ENCODE measurements at places on chromosomes 4 and X.

DNA sequence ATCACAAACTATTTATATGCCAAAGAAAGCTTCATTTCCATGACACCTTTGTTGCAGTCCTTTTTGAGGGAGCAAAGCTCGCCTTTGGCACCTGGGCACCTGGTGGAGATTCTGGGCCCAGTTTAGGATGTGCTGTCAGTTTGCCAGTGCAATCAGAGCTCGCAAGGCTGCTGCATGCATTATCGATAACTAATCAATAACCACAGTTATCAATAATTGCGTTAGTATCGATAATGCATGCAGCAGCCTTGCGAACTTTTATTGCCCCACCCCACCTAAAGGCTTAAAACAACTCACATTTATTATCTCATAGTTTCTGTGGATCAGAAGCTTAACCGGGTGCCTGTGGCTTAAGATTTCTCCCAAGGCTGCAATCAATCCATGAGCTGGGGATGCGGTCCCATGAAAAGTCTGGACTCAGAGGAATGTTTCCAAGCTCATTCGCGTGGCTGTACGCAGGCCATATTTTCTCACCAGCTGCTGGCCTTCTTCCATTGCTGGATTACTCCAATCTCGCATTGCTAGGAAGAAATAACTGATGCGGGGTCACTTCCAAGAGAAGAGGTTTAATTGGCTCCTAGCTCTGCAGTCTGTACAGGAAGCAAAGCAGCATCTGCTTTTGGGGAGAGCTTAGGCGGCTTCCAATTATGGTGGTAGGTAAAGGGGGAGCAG lies 6.2 kb upstream of the AFAP1 start:
- no peak for DNase-seq

DNA sequence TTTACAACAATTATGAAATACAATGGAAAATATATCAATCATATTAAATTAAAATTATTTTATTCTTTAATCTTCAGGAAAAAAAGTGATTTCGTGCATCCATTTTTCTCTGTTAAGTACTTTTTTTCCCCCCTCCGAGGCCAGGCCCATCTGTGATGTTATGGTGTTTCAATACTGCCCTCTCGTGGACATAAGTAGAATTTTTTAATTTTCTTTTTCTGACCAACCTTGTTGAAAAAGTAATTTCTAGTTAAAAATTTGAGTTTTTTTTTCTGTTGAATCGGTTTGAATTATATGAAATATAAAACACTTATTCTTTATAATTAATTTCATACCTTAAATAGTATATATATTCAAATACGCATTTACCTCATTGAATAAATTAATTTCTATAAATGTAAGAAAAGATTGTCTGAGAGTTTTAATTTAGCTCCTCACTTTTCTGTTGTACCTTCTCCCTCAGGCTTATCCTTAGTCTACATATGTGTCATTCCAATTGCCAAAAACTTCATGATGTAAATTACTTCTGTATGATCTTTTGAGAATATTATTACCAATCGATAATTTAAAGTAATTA lies 175.8 kb upstream of the TECRL start:
- peak; percentile 21 for DNase-seq

GRCh38 chr4:3715061-3715854 lies 50.9 kb upstream of the ADRA2C start:
- DNase-seq: no peak

GRCh38 chr4:87391576-87392054 lies 627 bp upstream of the HSD17B11 start:
- no peak for DNase-seq

DNA sequence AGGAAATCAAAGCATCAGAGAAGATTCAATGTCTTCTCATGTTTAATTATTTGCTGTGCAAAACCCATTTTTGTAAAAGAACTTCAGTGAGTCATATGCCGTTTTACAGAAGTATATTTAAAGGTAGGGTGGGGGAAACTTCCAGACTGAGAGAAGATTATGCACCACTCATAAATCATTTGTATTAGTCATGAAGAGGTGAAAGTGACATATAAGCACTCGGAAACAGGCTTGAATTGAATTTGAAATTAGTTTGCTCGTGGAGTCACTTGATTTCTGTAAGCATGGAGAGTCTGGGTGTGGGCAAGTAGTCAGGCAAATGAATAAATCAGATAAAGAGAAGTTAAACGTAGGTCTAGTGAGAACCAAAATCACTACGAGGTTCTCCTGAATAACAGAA lies 335.1 kb downstream of the ANK2 start:
- peak; percentile 37 for DNase-seq

DNA sequence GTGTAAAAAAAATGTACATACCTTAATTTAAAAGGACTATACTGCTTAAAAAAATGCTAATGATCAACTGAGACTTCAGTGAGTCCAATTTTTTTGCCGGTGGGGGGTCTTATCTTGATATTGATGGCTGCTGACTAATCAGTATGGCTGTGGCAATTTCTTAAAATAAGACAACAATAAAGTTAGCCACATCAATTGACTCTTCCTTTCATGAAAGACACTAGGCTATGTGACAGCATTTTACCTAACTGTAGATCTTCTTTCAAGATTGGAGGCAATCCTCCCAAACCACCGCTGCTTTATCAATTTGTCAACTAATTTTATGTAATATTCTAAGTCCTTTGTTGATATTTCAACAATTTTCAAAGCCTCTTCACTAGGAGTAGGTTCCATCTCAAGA lies 116.1 kb downstream of the FBXW7 start:
- no peak for DNase-seq

GRCh38 chr4:7792616-7793015 lies 147.0 kb downstream of the AFAP1 start:
- DNase-seq: no peak

GRCh38 chrX:65985922-65986588 lies 53.8 kb downstream of the VSIG4 start:
- DNase-seq: peak; percentile 55

GRCh38 chrX:80812176-80812575 lies 2.5 kb upstream of the BRWD3 start:
- DNase-seq: peak; percentile 44

- no peak for DNase-seq
Observed at GRCh38 chrX:53166103-53166502, 58.9 kb downstream of the KDM5C start.

GRCh38 chrX:115413246-115413878 lies 123.8 kb downstream of the LUZP4 start:
- DNase-seq: no peak

GRCh38 chr4:31193521-31193920 lies 473.4 kb downstream of the PCDH7 start:
- no peak for DNase-seq

- peak; percentile 18 for DNase-seq
Observed at GRCh38 chr4:33104273-33104672, 2384.1 kb downstream of the PCDH7 start.

Data from myocyte (in vitro differentiated cells).